ENCODE measurements at places on chromosomes 2 and 18. TPM values are rescaled to one million over a fixed set of nuclear protein-coding genes. Genes with fewer than 3 reads are reported as not detected.

DNA sequence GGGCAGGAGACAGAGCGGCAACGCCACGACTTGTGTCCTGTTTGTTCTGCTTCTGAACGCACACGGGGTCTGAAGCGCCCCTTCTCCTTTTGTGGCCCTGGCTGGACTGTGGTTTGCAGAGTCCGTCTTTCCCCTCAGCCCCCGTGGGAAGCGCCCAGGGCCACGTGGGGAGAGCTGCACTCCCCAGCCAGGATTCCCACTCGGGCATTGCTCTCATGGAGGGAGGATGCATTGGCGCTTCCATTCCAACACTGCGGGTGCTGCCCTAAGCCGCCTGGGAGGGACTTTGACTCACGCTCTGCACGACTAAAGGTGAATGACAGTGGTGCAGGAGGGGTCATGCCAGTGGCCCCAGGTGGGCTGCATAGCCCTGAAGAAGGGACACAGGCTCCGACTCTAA lies 52.5 kb downstream of the TIMM21 start:
- no peak for DNase-seq

GRCh38 chr2:240128608-240129145 lies 7.4 kb downstream of the COPS9 start:
- DNase-seq: no peak

DNA sequence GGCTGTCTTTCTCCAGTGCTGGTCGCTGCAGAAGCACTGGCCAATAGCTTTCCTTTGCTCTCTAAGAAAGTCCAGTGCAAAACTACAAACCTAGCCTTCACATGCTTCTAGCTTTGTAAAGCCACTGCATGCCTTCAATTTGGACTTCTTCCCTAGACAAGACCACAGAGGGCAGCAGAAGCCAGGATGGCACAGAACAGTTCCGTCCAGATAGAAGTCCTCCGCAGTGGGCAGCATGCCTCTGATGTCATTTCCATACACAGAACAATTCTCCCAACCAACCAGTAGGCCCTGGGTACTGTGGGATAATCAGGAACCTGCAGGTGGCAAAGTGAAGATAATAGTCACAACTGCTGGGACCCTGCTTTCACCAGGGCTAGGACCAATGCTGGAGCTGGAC lies 3.3 kb downstream of the ST6GAL2 start:
- no peak for DNase-seq

- no peak for DNase-seq
These were observed 196.6 kb downstream of the PMAIP1 start for GRCh38 chr18:60096428-60096827.

DNA sequence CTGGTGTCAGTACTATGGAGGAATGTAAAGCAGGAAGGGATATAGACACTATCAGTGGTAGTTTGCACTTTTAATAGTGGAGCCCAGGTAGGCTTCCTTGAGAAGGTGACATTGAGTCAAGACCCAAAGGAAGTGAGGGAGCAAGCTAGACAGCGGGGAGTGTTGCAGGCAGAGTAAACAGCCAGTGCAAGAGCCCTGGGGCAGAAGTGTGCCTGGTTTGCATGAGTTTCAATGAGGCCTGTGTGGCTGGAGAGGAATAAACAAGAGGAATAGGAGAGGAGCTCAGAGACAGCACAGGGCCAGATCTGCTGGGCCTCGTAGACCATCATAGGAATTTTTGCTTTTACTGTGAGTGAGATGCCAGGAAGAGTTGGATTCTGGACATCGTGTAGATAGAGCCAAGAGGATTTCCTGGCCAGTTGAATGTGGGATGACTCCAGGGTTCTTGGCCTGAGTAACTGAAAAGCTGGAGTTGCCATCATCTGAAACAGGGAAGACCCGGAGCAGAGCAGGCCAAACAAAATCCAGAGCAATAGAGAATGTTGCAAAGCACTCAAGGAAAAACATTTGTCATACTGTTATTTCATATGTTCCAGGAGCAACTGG lies 102.5 kb downstream of the SP3 start:
- DNase-seq: no peak

DNA sequence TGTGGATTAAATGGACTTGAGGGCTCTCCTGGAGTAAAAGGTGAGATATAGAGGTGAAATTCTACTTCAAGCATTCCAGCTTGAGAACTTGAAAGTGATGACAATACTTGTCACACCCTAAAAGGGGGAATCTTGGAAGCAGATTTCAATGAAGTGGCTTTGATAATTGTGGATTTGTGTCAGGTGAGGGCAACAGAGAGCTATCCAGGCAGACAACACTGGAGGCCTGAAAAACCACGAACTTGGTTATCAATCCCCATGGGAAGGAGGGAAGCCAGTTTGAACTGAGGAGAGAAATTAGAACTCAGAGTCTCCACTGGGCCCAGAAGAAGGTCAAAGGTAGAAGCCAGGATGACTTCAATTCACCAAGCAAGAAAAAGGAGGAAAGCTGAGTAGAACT lies 263.9 kb downstream of the FIGN start:
- DNase-seq: no peak

DNA sequence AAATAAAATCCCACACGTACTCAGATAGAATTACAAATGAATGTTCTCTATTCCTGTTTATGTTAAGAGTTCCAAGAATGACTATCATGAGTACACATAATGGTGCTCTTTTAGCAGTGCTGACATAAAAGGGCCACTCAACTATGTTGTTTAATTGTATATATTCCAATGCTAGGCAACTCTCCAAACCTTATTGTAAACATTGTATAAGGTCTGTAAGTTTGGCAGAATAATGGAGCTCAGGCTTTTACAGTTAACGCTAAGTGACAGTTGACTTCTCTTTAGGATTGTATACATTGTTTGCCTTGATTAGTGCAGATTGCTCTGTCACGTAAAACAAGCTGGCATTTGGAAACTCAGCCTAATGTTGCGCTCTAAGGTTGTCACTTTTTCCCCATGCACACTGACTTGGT lies 20.8 kb downstream of the RBMS1 start:
- DNase-seq: no peak

DNA sequence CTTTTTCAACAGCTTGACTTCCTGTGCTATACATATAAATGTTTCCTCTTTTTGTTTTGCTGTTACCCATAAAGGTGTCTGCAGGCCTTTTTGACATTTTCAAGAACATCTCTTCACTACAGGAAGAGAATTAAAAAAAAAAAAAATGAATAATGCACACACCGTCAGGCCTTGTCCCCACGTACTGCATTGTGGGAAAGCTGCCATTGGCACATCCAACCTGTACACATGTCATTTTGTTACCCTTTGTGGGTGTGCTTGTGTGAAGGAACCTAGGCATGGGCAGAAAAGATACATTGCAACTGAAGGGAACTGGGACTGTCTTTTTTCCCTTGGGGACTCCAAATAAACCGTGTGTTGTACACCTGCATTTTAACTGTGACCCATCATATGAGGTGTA lies 16.8 kb upstream of the TMEM37 start:
- no peak for DNase-seq

Gene UGT1A6
- total RNA-seq: not detected

Gene DLX1
- total RNA-seq: 0.87 TPM

Gene IL1B
- not detected for total RNA-seq

Gene ARHGAP15
- total RNA-seq: not detected

Gene ZNF521
- 238 TPM for total RNA-seq

Gene UPP2
- total RNA-seq: not detected

Gene KCNS3
- 12.1 TPM for total RNA-seq

Gene PLA2R1
- total RNA-seq: 1.1 TPM

All from endothelial cell (in vitro differentiated cells).